Activated CD4-positive, alpha-beta T cell treated with anti-CD3 and anti-CD28 coated beads, Interleukin-2, amount 10 ng/mL, durations not matched to agents 24 days and 14 days (primary cell): ENCODE measurements at places on chromosomes 11 and 22.

- DNase-seq: peak; percentile 9
These were observed 953.6 kb downstream of the TBC1D22A start for GRCh38 chr22:47715866-47716578.

DNA sequence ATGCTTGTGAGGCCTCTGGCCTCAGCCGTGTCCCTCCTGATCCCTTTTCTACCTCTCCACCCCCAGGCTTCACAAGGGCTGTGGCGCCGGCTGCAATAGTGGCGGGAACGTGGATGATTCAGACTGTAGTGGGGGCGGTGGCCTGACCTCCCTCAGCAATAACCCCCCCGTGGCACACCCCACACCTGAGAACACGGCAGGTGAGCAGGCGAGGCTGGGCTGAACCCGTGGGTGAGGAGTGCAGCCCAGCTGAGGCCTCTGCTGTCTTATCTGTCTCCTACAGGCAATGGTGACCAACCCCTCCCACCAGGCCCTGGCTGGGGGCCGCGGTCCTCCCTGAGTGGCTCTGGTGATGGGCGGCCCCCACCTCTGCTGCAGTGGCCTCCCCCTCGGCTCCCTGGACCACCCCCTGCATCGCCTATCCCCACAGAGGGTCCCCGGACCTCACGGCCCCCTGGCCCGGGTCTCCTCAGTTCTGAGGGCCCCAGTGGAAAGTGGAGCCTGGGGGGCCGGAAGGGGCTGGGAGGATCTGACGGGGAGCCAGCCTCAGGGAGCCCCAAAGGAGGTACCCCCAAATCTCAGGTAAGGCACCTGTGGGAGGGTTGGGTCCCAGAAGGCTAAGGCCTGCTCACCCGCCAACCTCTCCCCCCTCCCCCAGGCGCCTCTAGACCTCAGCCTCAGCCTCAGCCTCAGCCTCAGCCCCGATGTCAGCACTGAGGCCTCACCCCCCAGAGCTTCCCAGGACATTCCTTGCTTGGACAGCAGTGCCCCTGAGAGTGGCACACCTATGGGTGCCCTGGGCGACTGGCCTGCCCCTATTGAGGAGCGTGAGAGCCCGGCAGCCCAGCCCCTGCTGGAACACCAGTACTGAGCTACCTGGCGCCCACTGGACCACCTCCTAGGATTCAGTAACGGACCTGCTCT, 1.5 kb upstream of the SIPA1 start:
- no peak for DNase-seq

DNA sequence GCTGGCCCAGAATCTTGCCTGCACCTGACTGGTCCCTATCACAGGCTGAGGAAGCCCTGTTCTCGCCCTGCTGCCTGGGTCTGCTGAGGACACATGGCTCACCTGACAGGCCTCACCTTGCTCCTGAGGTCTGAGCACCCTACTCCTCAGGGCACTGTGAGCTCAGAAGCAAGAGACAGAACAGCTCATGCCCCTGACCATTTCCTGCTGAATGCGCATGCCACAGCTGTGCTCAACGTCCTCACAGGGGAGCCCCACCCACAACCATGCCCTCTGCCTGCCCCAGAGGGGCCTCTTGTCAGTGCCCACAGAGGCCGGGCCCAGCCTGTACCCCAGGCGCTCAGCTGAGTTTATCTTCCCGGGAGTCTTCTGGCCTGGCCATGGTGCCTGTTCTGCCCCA, 2.8 kb upstream of the TSPO start:
- DNase-seq: peak; percentile 67

GRCh38 chr11:69018924-69019323, 5.9 kb upstream of the MRGPRF start:
- DNase-seq: no peak

DNA sequence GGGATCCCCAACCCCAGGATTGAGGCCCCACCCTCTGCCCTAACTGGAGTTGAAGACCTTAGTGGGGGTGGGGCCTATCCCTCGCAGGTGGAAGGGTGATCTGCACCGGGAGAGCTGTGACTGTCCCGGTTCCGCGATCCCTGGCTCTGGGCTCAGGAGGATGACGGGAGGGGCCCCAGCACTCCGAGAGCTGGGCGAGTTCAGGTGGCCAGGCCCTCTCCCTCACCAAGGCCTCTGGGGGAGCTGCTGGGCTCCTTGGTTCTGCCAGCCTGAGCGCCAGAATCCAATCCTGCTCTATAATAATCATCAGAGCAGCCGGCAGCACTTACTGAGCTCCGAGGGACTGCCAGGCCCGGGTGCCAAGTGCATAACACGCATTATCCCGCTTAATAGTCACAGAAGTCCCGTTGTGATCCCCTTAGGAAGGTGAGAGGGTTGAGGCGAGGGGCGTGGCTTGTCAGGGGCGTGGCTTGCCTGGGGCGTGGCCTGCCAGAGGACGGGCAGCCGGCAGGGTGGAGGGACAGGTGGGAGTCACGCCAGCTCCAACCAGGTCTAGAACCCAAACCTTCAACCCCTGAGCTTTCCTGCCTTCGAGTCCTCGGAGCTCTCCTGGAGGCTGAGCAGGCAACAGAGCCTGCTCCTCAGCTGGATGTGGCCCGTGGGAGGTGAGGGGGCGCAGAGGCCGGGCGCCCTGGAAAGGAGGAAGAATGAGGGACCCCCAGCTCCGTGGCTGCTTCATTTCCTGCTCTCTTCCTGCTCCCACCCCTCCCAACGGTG, 7.3 kb upstream of the SYT7 start:
- peak; percentile 86 for DNase-seq

DNA sequence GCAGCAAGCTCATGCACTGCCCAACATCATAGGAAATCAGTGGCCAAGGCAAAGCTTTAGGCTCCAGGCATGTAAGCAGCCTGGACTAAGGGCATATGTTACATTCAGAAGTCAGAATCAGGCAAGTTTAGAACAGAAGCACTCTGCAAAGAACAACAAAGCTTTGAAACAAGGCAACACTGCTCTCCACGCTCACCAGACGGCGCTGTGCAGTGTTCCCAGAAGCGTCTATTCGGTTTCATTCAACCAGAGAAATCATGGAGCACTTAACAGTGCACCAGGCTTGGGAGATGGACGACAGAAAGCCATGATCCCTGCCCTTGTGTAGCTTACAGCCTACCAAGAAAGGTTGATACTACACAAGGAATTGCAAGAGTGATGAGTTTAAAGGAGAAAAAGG, 555.8 kb downstream of the BUD13 start:
- DNase-seq: peak; percentile 69
